Sigmoid colon (tissue), 7 donors: ENCODE measurements at places on chromosomes 12 and 14. TPM values are rescaled to one million over a fixed set of nuclear protein-coding genes. Genes with fewer than 3 reads are reported as not detected.

- H3K4me1 ChIP-seq, result no peaks in the 10 kb centered on the region
- peaks cover 9% of the 10 kb centered on the region for H3K36me3 ChIP-seq
- H3K27me3 ChIP-seq, result no peaks in the 10 kb centered on the region
- H3K27ac ChIP-seq, result no peak overlapping the region
- H3K4me3 ChIP-seq, result no peak overlapping the region
These were observed 34.0 kb upstream of the KCNK13 start for GRCh38 chr14:90027842-90028241.

- H3K27me3 ChIP-seq, result no peaks in the 10 kb centered on the region
- no peak overlapping the region for H3K27ac ChIP-seq
- no peaks in the 10 kb centered on the region for H3K36me3 ChIP-seq
- H3K4me3 ChIP-seq, result no peak overlapping the region
- no peaks in the 10 kb centered on the region for H3K4me1 ChIP-seq
These were observed 1455.3 kb upstream of the FLRT2 start for GRCh38 chr14:84074626-84075025.

GRCh38 chr12:114404083-114404925 lies 1.6 kb downstream of the TBX5 start:
- H3K36me3 ChIP-seq, result no peaks in the 10 kb centered on the region
- no peak for DNase-seq
- H3K4me1 ChIP-seq, result peaks cover 33% of the 10 kb centered on the region
- H3K4me3 ChIP-seq, result no peak overlapping the region
- no peak overlapping the region for H3K27ac ChIP-seq

DNA sequence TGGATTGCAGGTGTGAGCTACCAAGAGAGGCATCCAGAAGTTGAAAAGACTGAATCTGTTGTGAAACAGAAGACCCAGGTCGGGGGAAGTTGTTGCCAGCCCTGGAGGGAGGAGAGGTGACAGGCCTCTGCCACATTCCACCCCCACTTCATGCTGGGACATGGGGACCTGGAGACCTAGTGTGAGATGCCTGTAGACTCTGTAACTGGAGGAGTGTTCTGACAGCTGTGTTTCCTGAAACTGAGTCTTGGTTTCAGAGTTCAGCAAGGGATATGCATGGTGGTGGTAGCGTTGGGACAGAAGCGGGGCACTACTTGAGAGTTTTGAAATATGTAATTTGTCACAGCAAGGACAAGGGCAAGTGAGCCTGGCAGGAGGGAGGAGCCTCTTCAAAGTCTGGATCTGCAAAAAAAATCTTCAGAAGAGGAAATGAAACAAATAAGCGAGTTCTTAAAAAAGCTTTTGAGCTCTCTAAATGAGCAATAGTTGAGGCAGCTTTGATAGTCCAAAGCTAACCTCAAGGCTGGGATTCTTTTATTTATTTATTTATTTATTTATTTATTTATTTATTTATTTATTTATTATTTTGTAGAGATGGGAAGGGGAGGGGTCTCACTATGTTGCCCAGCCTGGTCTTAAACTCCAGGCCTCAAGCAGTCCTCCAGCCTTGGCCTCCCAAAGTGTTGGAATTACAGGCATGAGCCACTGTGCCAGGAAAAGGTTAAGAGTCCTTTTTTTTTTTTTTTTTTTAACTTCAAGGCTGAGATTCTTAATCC lies 58.9 kb upstream of the EEA1 start:
- H3K4me3 ChIP-seq, result no peak overlapping the region
- no peak overlapping the region for H3K27ac ChIP-seq
- H3K27me3 ChIP-seq, result no peaks in the 10 kb centered on the region
- no peaks in the 10 kb centered on the region for H3K4me1 ChIP-seq
- DNase-seq, result no peak

DNA sequence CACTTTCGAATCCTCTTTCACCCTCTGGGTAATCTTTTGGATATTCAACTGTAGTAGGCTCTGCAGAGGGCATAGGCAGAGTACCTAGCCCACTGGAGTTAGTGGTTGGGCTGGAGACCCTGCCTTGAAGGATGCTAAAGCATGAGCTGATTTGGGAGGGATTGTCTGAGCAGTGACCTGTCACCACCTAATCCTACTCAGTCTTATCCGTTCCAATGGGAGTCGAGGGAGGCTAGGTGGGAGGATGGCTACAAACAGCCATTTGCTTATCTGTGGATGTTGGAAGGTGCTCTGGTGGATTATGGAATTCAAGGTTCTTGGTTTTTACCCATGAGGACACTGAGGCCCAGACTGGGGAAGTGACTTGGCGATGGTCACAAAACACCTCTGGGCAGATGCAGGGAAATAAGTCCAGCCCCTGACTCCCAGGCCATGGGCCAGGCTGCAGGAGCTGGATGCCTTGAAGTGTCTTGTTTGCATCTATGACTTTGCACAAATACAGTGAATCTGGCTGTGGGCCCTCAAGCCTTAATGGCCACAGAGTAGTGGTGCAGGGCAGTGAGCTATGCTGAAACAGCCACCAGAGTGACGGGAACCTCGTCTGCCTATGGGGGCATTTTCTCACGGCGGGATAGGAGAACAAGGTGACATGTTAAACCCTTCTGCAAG lies 3.7 kb downstream of the KMT5A start:
- DNase-seq, result no peak
- H3K27ac ChIP-seq, result peak overlapping the region; percentile 94
- H3K4me1 ChIP-seq, result peaks cover 44% of the 10 kb centered on the region
- peak overlapping the region; percentile 70 for H3K4me3 ChIP-seq

- H3K36me3 ChIP-seq, result no peaks in the 10 kb centered on the region
- no peak overlapping the region for H3K27ac ChIP-seq
- no peak overlapping the region for H3K4me3 ChIP-seq
- no peaks in the 10 kb centered on the region for H3K4me1 ChIP-seq
These were observed 391.7 kb downstream of the TMEM117 start for GRCh38 chr12:44227616-44228015.

The RNASE1 gene
- 361 TPM for total RNA-seq

DNA sequence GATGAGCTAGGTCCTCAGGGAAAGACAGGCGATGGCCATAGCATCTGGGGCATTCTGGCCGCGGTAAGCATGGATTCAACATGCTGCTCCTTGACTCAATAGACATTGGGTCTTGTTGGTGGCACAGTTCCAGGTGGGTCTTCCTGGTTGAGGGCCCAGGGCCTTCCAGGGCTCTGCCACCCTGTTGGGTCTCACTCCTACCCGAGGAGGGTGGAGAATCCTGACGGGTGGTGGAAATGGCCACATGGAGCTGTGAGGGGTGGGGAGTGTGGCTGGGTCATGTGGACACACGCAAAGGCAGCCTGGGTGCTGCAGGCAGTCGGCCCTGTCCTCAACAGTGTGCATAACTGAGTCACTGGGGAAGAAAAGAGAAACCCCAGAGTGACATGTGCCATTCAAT lies 148.1 kb downstream of the KIF26A start:
- no peak for DNase-seq
- H3K36me3 ChIP-seq, result no peaks in the 10 kb centered on the region
- H3K4me1 ChIP-seq, result peaks cover 25% of the 10 kb centered on the region

GRCh38 chr12:119659289-119659897 lies 8.5 kb upstream of the PRKAB1 start:
- no peak for DNase-seq
- H3K27me3 ChIP-seq, result no peaks in the 10 kb centered on the region
- H3K36me3 ChIP-seq, result no peaks in the 10 kb centered on the region
- no peaks in the 10 kb centered on the region for H3K4me1 ChIP-seq

The RPL10L gene
- not detected for total RNA-seq

DNA sequence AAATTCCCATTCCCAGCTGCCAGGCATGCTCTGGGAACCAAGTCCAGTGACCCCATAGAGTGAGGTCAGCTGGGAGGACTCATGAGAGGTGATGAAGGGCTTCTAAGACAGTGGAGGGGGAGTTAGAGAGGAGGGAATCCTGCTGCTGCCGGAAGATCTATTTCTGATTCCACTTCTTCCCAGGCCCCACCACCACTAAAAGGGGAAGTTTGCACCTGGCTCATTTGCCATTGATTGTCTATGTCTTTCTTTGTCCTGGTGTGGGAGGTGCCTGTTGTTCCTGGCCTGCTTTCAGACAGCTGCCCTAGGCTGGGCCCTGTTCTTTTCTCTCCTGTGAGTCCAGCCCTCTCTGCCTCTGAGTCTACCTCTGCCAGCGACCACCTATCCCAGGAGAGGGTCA lies 3.0 kb upstream of the KRT6A start:
- H3K27me3 ChIP-seq, result no peaks in the 10 kb centered on the region
- H3K4me3 ChIP-seq, result no peak overlapping the region
- H3K36me3 ChIP-seq, result no peaks in the 10 kb centered on the region
- no peak overlapping the region for H3K27ac ChIP-seq
- peaks cover 12% of the 10 kb centered on the region for H3K4me1 ChIP-seq

The ABHD4 gene
- total RNA-seq, result 17.4 TPM

GRCh38 chr12:11500188-11500860 lies 105.0 kb upstream of the PRB2 start:
- H3K27ac ChIP-seq, result no peak overlapping the region
- no peaks in the 10 kb centered on the region for H3K36me3 ChIP-seq
- peaks cover 6% of the 10 kb centered on the region for H3K4me1 ChIP-seq
- H3K27me3 ChIP-seq, result no peaks in the 10 kb centered on the region
- H3K4me3 ChIP-seq, result no peak overlapping the region

- H3K27ac ChIP-seq, result no peak overlapping the region
- H3K36me3 ChIP-seq, result no peaks in the 10 kb centered on the region
- no peaks in the 10 kb centered on the region for H3K27me3 ChIP-seq
These were observed 708.6 kb upstream of the TMEM132C start for GRCh38 chr12:127558361-127558760.

The GRIN2B gene
- total RNA-seq, result 0.41 TPM

- H3K4me3 ChIP-seq, result no peak overlapping the region
- no peaks in the 10 kb centered on the region for H3K36me3 ChIP-seq
- no peak for DNase-seq
- H3K27me3 ChIP-seq, result no peaks in the 10 kb centered on the region
- no peak overlapping the region for H3K27ac ChIP-seq
These were observed 13.3 kb downstream of the RNASE3 start for GRCh38 chr14:20904393-20905029.

The FGF23 gene
- total RNA-seq, result not detected

GRCh38 chr12:123973552-123974341 lies 732 bp downstream of the ZNF664 start:
- peaks cover 23% of the 10 kb centered on the region for H3K4me1 ChIP-seq
- H3K4me3 ChIP-seq, result peak overlapping the region; percentile 91
- DNase-seq, result peak; percentile 71
- no peaks in the 10 kb centered on the region for H3K27me3 ChIP-seq

DNA sequence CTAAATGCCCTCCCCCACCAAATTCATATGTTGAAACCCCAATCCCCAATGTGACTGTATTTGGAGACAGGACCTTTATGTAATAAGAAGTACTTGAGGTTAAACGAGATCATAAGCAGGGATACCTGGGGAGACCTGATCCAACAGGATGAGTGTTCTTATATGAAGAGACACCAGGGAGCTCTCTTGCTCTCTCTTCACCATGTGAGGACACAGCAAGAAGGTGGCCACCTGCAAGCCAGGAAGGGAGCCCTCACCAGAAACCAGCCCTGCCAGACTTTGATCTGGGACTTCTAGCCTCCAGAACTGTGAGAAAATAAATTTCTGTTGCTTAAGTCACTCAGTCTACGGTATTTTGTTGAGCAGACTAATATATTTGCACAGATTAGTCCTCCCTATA lies 113.6 kb downstream of the NUAK1 start:
- H3K4me1 ChIP-seq, result no peaks in the 10 kb centered on the region
- H3K4me3 ChIP-seq, result no peak overlapping the region
- H3K27ac ChIP-seq, result no peak overlapping the region
- no peaks in the 10 kb centered on the region for H3K36me3 ChIP-seq

GRCh38 chr14:79573486-79573885 lies 637.8 kb downstream of the DIO2 start:
- no peaks in the 10 kb centered on the region for H3K36me3 ChIP-seq
- no peak overlapping the region for H3K27ac ChIP-seq
- no peak overlapping the region for H3K4me3 ChIP-seq
- H3K27me3 ChIP-seq, result no peaks in the 10 kb centered on the region
